ENCODE measurements at places on chromosomes 7 and 10.

- no peak for DNase-seq
These were observed 39.8 kb upstream of the C10orf67 start for GRCh38 chr10:23384364-23384763.

DNA sequence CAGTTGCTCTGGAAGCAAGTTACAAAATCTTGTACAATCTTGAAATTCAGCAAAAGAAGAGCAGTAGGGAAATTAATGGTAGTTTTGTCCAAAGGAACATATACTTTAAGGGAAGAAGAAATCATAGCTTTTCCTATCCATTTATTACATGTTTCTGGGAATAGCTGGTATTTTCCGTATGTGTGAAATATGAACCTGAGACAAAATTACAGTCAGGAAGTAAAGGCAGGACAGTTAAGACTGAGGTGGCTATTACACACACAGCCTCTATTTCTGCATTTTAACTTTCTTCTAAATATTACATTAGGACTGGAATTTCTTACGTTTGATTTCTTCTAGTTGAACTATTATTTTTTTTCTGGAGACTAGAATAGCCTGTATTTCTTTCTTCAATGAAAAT, 1197.3 kb downstream of the SORCS3 start:
- DNase-seq = no peak

DNA sequence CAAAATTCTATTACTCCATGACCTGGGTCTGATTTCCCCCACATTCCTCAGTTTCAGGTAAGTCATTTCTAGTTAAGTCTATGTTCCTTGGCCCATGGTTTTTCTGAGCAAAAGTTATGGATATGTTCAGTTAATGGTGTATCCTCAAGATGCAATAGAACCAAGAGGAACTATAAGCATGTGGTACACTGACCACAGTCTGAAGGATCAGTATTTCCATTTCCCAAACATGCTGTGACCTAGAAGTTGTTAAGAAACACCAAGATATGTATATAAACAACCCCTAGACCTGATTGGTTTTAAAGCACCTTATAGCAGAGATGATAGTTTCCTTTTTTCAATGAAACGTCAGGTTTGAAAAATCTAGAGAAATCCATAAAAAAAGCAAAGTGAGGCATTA, 94.2 kb upstream of the ABCB5 start:
- DNase-seq = no peak

GRCh38 chr10:71627230-71627939, 92.2 kb downstream of the C10orf105 start:
- no peak for DNase-seq

GRCh38 chr7:111006691-111007090, 84.2 kb upstream of the LRRN3 start:
- DNase-seq = no peak
